ENCODE measurements at places on chromosomes 11 and 22.

- ATAC-seq, result no peak
Measured at GRCh38 chr11:84855508-84856245, 771.5 kb downstream of the DLG2 start.

DNA sequence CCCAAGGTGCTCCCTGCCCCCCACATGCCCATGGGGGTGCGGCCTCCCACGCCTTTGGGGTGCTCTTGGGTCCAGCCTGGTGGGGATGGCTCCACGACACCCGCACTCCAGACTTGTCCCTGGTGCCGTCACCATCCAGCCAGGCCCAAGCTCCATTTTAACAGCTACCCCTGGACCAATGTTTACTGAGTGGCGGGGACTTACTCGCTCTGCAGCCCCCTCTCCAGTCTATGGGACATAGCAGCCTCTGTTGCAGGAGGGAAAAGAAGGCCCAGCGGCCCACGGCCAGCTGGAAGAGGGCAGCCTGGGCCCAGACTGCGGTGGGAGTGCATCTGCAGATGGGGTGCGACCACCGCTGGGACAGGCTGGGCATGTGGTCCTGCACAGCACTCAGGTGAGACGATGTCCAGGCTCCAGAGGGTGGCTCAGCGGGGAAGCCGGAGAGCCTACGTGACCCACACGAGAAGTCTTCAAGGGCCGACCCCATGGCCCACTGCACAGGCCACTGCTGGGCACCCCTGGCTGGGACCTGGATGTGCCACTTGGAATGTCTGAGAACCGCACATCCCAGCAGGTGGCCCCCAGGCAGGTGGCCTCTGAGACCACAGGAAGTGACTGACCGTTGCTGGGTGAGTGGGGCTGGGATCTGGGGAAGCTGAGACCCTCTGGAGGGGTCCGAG, 18.1 kb downstream of the IL17REL start:
- ATAC-seq, result no peak

- peak; percentile 63 for ATAC-seq
Measured at GRCh38 chr11:71420455-71421241, 27.5 kb downstream of the DHCR7 start.

- peak; percentile 14 for ATAC-seq
Measured at GRCh38 chr22:39290724-39291161, 28.7 kb downstream of the RPL3 start.

DNA sequence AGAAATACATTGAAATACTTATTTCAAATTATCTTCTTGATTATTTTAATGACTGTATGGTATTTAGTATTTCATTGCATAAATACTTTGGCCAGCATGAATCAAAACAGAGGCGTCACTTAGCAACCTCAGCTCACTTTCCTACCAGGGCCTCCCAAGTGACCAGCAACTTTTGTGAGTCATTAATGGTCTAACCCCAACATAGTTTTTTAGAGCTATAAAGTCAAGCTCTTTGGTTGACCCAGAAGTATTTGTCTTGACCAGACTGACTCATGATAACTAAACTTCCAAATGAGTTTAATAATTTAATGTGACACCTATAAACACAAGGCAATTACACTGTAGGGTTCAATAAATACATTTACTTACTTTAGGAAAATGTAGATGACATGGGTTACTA, 27.9 kb upstream of the RBMXL2 start:
- ATAC-seq, result no peak

DNA sequence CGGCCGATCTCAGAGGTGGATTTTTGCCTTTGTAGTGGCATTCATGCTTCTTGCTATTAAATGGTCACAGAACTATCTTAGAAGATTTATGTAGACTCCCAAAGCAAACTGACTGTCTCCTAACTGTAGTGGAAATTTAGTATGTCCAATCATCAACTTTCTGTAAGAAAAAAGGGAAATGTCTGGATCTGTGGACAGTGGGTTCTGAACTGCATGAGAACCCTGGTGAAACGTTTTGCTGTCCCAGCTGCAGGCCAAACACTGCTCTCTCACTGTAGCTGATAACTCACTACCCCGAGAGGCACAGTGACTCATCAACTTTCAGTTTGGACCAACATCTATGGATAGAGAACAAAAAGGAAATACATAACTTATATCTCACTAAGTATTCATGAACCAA, 387.1 kb downstream of the SOX6 start:
- peak; percentile 60 for ATAC-seq

DNA sequence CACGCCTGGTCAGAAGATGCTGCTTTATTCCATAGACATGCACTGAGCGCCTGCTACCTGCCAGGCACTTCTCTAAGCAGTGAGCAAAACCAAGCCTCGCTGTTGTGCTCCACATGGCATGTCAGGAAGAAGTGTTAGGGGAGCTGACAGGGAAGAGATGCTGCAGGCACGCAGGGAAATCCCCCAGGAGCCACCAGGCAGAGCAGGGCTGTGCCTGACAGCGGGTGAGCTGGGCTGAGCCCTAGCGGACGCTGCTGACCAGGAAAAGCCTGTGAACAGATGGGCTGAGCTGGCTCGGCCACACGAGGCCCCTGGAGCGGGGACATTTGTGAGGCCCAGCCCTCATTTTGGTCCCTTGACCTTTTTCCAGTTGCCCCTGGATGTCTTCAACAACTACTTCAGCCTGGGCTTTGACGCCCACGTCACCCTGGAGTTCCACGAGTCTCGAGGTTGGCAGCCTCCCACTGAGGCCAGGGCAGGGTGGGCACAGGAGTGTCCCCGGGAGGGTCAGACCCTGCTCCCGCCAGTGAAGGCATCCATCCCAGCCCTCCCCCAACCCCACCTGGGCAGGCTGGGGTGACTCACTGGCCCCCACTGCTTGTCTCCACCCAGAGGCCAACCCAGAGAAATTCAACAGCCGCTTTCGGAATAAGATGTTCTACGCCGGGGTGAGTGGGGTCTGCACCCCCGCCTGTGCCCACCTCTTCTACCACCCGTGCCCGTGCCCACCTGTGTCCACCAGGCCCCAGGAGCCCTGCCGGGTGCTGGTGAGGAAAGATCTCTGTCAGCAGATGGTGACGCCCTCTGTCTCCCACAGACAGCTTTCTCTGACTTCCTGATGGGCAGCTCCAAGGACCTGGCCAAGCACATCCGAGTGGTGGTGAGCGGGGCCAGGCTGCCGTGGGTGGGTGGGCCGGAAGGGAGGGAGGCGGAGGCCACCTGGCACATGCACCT, 7.4 kb upstream of the MDK start:
- ATAC-seq, result no peak

All from esophagus mucosa (tissue), 1 donor.